ENCODE measurements at places on chromosomes 2 and 18. TPM values are rescaled to one million over a fixed set of nuclear protein-coding genes. Genes with fewer than 3 reads are reported as not detected.

Gene MYO1B
- total RNA-seq, result 108 TPM

DNA sequence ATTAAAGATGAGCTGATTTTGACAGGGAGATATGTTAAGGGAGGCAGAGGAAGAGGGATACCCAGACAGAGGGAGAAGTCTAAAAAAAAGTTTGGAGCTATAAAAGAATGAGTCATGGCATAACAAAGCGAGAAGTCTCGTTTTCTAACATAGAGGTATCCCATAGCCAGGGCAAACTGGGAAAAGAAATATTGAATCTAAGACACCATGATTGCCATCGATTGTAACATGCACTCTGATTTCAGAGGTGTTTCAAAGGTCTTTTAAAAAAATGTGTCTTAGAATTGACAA, 110.7 kb downstream of the MDH1 start:
- DNase-seq, result peak; percentile 39

DNA sequence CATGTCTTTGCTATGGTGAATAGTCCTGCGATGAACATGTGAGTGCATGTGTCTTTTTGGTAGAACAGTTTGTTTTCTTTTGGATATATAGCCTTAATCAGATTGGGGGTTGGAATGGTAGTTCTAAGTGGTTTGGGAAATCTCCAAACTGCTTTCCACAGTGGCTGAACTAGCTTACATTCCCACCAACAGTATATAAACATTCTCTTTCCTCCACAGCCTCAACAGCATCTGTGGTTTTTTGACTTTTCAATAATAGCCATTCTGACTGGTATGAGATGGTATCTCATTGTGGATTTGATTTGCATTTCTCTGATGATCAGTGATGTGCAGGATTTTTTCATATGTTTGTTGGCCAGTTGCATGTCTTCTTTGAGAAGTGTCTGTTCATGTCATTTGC, 112.2 kb upstream of the SESTD1 start:
- DNase-seq, result peak; percentile 6

DNA sequence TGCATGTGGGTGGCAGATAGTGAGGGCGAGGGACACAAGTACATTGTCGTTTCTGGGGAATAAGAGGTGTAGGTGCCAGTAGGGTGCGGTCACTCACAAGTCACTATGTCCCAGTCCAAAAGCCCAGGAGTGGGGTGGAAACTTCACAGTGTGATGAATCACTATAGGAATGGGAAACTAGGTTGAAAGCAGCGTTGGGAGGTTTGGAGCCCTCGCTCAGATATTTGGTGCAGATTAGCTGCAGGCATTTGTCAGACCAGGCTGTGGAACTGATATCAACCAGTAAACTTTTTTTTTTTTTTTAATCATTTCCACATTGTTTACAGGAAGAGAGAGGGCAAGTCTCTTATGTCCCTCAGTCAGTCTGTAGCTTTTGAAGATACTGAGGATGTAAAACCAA, 121.8 kb downstream of the CERS6 start:
- DNase-seq, result no peak

Gene NETO1
- not detected for total RNA-seq

- DNase-seq, result no peak
Measured at GRCh38 chr2:41062336-41062735, 610.4 kb upstream of the SLC8A1 start.

Gene DNAH6
- total RNA-seq, result not detected

All from LHCN-M2 (cell line).